ENCODE measurements at places on chromosomes 16 and 17. TPM values are rescaled to one million over a fixed set of nuclear protein-coding genes. Genes with fewer than 3 reads are reported as not detected.

The MYL4 gene
- 0.93 TPM for total RNA-seq

The TMEM238L gene
- total RNA-seq, result not detected

The AANAT gene
- not detected for total RNA-seq

The GAST gene
- not detected for total RNA-seq

The NLRC5 gene
- total RNA-seq, result not detected

The TBC1D3K gene
- total RNA-seq, result not detected

Measured in neural progenitor cell (in vitro differentiated cells).